Left hindlimb (tissue), 1 donor: ENCODE measurements at places on chromosomes 6 and 20.
A peak's percentile ranks its signal among the peaks of the same experiment; 100 is the strongest.

DNA sequence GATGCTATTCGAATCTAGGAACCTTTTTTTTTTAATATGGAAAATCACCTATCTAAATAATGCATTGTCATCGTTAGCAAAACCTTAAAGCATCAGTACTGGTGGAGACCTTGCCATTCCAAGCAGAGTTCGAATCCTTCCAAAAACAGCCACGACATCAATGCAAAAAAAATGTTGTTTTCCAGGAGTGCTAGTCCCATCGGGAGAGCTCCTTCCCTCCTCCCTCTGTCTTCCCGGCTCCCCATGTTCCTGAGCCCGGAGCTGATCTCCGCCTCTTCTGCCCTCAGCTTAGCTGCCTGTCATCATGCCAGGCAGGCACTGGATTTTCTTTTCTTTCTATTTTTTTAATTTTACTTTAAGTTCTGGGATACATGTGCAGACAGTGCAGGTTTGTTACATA, 153.6 kb upstream of the QKI start:
- no peak for DNase-seq

GRCh38 chr20:34300809-34301586, 2.2 kb downstream of the AHCY start:
- no peak for DNase-seq

DNA sequence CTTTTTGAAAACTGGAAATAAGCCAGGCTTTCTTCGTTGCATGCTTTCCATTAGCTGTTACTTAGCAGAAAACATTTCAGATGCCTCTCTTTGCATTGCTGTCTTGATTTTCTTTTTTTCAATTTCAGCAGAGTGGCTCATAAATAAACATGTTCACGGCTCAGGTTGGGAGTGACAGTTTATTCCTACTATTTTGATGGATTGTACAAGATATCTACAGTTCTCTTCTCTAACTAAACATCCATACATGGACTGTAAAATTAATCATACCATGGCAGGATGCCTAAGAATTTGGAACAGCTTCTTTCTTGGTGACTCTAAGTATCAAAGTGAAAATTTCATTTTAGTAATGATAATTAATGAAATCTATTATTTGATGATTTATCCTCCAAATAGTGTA, 130.5 kb upstream of the EPHA7 start:
- DNase-seq, result no peak

GRCh38 chr20:19692685-19693119, 65.4 kb upstream of the RIN2 start:
- DNase-seq, result peak; percentile 56
